ENCODE measurements at places on chromosomes 13 and 19.

GRCh38 chr19:41795031-41795461 lies 1.3 kb upstream of the CEACAM3 start:
- peak; percentile 56 for DNase-seq

- no peak for DNase-seq
These were observed 11.6 kb downstream of the CTU1 start for GRCh38 chr19:51096473-51097165.

DNA sequence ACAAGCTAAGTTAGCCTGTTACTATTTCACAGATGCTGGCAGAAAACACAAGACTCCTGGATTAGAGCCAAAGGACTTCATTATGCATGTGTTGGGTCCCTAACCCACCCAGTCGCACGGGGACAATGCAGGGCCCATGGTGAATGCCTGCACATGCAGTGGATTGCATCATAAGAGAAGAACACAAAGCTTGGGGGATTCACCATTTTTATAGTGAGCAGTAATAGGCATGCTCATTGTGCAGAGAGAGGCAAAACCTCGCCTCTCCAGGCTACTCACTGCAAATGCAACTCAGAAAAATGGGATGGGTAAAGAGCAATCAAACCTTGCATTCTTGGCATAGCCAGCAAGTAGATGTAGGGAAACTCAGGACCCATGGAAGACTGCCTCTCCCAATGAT lies 115.8 kb downstream of the DIAPH3 start:
- DNase-seq = no peak

DNA sequence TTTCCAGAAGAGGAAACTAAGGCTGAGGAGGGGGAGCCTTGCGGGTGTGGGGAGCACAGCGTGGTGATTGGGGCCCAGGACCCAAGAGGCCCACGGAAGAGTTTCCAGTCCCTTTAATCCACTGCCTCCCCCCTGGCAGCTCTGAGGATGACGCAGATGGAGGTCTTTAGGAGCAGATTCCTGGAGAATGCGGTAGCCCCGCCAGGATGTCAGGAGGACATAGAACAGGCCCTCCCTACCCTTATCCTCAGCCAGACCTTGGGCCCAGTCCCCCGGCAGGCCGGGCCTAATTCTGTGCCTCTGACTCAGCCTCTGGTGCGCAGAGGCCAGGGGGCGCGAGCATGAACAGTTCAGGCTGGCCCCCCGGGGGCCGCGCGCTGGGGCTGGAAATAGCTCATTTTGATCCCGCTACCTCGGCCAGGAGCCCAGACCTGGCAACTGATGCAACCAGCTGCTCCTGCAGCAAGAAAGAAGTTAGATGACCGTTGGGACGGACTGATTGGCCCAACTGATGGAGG lies 461 bp upstream of the HSPB6 start:
- no peak for DNase-seq

GRCh38 chr19:53015730-53016129 lies 2.0 kb downstream of the ERVV-1 start:
- DNase-seq = no peak

DNA sequence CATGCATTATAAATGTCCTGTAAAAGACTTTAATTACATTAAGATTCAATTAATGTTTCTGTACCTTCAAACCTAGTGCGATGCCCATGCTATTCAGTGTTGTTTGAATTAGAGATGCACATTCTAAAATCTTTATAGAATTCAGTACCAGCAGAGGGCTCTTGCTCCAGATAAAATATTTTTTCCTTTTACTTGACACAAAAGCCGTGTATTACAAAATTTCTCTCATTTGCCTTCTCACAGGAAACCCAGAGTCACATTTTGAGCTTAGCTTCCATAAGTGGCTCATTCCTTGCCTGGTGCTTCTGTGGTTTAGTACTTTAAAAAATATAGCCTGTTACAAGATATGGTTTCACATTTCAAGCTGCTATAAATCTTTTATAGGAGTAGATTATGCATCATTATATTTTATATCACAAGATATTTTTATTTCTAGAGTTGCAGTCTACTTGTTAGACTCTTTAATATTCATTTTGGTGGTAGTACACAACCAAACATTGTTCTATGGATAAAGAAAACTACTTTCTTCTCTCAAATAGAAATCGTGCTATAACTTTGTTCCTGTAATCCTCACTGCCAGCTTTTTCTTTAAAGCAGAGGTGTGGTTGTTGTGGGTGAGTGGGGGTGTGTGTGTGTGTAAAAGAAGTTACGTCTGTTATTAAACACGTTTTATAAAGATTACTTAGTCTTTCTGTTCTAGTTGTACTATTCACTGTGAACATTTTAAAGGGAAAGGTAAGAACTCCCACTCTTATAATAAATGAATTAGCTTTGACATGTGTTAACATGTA lies 101.4 kb downstream of the RNF17 start:
- DNase-seq = no peak

GRCh38 chr19:14418856-14419105 lies 360 bp downstream of the DDX39A start:
- peak; percentile 77 for DNase-seq

- no peak for DNase-seq
These were observed at the start of gene PCDH17 for GRCh38 chr13:57631596-57632275. PCDH17 (plus strand) TSS chr13:57631744; CDS start chr13:57632547, 803 bp downstream.

GRCh38 chr13:43761616-43762315 lies 25.0 kb downstream of the ENOX1 start:
- DNase-seq = no peak

- no peak for DNase-seq
These were observed 825 bp upstream of the CARM1 start for GRCh38 chr19:10870501-10870954.

GRCh38 chr19:18161636-18162002 lies 8.7 kb downstream of the PIK3R2 start:
- no peak for DNase-seq

- DNase-seq = no peak
These were observed 1.7 kb downstream of the PCDH8 start for GRCh38 chr13:52846567-52847321.

DNA sequence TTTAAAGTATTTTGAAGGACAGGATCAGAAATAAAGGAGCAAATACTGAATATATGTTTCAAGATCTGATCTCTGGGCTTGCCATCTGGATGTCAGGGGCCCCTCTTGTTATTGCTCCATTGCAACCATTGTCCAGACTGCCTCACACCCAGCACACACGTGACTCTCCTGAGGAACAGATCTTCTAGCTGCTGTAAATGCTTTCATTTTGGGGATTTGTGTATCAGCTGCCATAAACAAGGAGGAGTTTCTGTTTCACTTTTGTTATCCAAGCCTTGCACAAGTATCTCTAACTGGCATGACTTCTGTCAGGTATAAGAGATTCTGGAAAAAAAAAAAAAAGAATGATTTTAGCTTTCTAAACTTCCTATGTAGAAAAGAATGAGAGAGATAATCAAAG lies 1624.1 kb upstream of the PRR20A start:
- no peak for DNase-seq

GRCh38 chr19:6211632-6212402 lies 68.0 kb downstream of the MLLT1 start:
- no peak for DNase-seq

GRCh38 chr13:45903051-45903813 lies 51.7 kb upstream of the SIAH3 start:
- no peak for DNase-seq
